Caco-2 (cell line): ENCODE measurements at places on chromosomes 7 and 10.

DNA sequence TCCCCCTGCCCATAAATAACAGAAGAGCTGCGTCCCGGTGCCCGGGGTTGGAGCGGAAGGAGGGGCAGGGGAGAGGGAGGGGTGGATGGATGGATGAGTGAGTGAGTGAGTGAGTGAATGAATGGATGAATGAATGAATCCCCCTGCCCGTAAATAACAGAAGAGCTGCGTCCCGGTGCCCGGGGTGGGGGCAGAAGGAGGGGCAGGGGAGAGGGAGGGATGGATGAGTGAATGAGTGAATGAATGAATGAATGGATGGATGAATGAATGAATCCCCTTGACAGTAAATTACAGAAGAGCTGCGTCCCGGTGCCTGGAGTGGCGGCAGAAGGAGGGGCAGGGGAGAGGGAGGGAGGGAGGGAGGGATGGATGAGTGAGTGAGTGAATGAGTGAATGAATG lies 7.6 kb upstream of the UNCX start:
- DNase-seq, result no peak

DNA sequence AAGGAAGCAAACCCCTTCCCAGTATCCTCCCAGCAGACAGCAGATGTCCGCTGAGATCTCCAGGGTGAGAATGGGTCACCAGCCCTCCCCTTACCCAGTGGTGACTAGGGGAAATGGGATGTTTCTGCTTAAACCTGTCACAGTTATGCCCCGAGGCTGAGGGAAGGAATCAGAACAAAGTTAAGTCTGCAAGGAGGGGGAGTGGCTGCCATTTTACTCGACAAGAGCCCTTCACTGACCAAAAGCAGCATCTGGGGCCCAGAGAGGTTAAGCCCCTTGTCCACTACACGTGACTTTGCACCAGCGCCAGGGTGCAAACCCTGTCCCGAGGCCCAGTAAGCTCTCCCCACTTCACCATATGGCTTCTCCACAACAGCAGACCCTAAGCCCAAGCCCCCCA lies 4.6 kb upstream of the NANOS1 start:
- DNase-seq, result no peak

DNA sequence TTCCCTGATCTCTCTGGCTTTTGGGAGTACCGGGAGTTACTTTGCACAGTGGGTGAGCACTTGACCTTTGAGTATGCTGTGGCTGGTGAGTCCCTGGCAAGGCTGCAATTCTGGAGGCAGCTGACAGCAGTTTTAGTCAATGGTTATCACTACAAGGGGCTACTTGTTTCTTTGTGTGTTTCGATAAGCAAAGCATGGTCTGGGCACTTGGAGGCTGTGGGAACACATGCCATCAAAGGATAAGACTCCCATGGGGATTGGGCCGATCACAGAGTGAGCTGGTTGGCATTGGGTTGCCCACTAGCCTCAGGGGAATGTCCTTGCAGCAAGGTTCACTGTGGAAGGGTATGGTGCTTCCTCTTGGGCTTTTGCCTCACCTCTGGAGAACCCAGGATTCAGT lies 208.2 kb downstream of the SNX13 start:
- no peak for DNase-seq

GRCh38 chr7:55546814-55547213 lies 25.5 kb downstream of the VOPP1 start:
- DNase-seq, result no peak

GRCh38 chr7:142689439-142690120 lies 59.7 kb upstream of the PRSS1 start:
- no peak for DNase-seq

GRCh38 chr10:68154211-68154497 lies 44.9 kb downstream of the MYPN start:
- no peak for DNase-seq

DNA sequence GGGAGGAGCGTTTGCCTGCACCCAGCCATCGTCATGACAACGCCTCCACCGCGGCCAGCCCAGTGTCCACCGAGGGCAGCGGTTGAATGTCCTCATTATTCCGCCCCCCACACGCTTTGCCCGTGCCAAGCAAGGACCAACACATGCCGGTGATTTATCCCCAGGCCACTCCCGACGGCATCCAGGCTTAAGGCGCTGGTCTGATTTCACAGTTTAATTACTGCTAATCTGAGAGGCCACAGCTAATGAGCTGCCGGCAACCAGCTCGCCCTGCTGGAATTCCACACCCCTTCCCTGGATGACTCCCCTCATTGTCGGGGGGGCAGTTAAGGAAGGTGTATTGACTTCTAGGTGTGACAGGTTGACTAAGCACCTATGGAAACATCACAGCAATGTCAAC lies 432.3 kb downstream of the DNAJB6 start:
- no peak for DNase-seq

DNA sequence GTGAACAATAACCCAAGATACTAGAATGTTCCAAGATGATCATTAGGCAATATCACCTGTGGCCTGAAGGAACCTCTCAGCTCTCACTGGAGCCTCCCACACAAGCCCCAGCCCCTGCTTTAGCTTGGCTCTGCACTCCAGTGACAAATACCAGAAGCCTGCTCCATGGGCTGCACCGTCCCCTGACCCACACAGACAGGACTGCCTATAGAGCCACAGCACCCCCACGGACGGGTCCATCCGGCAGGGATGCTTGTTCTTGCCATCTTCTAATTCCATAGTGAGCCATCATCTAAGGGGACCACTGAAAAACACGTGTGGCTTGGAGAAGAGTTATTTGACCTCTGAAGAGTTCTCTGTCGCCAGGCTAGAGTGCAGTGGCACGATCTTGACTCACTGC lies 100.9 kb downstream of the PTN start:
- no peak for DNase-seq

DNA sequence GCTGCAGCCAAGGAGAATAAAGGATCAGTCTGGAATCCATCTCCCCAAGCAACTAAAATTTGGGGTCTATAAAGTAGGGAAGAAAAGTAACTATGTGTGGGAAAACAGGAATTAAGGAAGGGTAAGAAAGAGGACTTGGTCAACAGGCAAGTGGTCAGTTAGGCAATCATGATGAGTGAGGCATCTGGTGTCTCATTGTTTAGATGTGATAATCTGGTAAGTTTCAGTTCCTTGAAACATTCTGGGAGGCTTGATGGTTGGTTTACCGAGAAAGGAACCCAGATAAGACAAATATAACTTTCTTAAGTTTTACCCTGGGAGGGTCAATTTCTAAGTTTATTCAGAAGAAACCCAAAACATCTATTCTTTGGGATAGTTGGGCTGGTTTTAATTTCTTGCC lies 22.3 kb downstream of the HYAL4 start:
- no peak for DNase-seq

- DNase-seq, result no peak
Measured at GRCh38 chr7:33645104-33645503, 260.2 kb upstream of the BMPER start.

- no peak for DNase-seq
Measured at GRCh38 chr10:82924711-82925110, 1049.7 kb downstream of the NRG3 start.

- DNase-seq, result no peak
Measured at GRCh38 chr7:41403291-41403690, 299.6 kb downstream of the INHBA start.

DNA sequence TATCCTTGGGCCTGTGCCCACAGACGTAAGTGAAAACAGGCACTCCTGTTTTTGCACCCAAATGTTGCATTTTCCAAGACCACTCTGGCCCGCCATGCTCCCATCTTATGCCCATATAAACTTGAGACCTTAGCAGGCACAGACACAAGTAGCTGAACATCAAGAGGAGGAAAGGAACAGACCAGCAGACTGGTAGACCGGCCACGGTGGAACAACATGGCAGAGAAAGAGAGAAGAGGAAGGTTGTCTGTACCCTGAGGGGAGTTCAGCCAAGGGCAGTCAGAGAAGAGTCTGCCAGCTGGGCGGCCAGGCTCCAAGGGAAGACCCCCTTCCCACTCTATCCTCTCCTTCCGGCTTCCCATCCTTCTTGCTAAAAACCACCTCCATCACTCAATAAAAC lies 85.3 kb downstream of the GPR37 start:
- DNase-seq, result no peak

GRCh38 chr10:58704671-58705141 lies 192.0 kb downstream of the BICC1 start:
- no peak for DNase-seq

DNA sequence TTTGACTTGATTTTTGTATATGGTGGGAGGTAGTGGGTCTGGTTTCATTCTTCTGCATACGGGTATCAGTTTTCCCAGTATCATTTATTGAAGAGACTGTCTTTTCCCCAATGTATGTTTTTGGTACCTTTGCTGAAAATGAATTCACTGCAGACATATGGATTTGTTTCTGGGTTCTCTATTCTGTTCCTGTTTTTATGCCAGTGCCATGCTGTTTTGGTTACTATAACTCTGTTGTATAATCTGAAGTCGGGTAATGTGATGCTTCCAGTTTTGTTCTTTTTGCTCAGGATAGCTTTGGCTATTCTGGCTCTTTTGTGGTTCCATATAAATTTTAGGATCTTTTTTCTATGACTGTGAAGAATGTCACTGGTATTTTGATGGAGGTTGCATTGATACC lies 836 bp downstream of the ECD start:
- DNase-seq, result no peak

GRCh38 chr10:82266438-82266837 lies 391.4 kb downstream of the NRG3 start:
- no peak for DNase-seq

GRCh38 chr10:30182191-30183054 lies 123.0 kb upstream of the JCAD start:
- peak; percentile 77 for DNase-seq

DNA sequence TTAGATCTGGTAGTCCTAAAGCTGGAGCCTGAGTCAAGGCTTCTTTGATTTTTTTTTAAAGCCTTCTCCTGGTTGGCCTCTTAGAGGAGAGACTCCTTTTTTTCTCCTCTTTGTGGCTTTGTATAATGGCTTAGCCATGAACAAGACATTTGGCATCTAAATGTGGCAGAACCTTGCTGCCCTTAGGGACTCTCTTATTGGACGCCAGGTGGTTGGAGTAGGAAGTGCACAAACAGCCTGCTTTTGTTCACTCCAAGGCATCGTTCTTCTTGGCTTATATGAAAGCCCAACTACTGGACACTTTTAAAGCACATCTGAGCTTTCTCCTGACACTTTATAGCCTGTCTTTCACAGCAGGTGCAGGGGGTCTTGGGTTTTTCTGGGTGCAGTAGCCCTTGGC lies 25.0 kb downstream of the ZPBP start:
- DNase-seq, result no peak

DNA sequence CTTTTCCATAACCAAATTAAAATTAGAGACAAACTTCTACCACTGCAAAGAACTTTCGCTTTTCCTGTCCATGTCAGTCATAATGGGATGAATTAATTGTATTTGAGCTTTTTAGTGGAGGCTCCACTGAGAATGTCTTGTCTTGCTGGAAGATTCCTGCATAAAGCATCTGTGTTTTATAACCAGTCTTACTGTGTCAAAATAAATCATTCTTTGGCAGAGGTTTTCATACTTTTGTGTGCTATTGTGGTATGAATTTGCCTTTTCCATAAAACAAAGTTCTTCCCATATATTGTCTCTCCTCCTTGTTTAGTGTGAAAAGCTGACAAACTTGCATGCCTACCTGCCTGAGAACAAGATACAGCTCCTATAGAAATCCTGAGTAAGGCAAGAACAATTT lies 124.8 kb upstream of the CCDC6 start:
- no peak for DNase-seq
